ENCODE measurements at places on chromosomes 2 and 18.

- DNase-seq, result no peak
Measured at GRCh38 chr2:62287282-62287681, 91.4 kb downstream of the B3GNT2 start.

DNA sequence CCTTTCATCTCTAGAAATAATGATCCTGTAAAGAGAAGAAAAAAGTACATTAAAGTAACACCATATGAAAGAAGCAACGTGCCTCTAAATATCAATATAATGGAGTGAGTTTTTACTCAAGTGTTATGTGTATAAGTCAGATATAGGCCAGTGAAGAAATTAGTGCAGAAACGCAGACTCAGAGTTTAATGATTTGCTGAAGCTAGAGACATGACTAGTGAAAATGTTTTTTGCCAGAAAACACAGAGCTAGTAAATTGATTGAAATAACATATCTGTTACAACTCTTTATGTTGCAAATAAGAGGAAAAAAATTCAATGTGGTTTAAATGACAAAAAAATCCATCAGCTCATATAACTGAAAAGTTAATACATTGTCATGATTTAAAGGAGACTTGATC, 217.2 kb upstream of the NXPH2 start:
- DNase-seq, result no peak

GRCh38 chr18:80009661-80010550, 21.5 kb upstream of the TXNL4A start:
- peak; percentile 92 for DNase-seq

- no peak for DNase-seq
Measured at GRCh38 chr2:240877460-240878340, 9.1 kb downstream of the AGXT start.

GRCh38 chr2:17323697-17324096, 194.5 kb downstream of the RAD51AP2 start:
- DNase-seq, result no peak

GRCh38 chr2:224038049-224038829, 847 bp downstream of the SERPINE2 start:
- DNase-seq, result no peak

GRCh38 chr2:97675430-97676113, 6.1 kb downstream of the C2orf92 start:
- DNase-seq, result no peak

- no peak for DNase-seq
Measured at GRCh38 chr2:26080356-26080755, 46.5 kb downstream of the RAB10 start.

DNA sequence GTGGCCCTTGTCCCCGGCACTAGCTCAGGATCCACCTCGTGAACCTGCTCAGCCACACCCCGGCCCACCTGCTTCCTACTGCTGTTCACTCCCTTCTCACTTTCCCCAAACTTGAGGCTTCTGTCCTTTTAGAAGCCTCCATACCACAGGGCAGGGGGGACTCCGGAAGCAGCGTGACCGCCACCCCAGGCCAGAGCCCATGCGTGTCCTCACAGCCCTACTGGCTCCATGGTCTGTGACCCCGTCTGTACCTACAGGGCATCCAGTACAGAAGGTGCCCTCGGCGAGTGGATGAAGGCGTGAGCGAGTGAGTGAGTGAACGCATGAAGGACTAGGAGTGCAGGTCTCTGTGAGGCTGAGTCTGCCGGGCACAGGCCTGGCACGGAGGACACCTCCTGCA, 253.2 kb downstream of the TWIST2 start:
- no peak for DNase-seq

GRCh38 chr2:30894498-30895119, 87.4 kb upstream of the CAPN13 start:
- no peak for DNase-seq

- no peak for DNase-seq
Measured at GRCh38 chr2:29270701-29271121, 155.5 kb downstream of the CLIP4 start.

DNA sequence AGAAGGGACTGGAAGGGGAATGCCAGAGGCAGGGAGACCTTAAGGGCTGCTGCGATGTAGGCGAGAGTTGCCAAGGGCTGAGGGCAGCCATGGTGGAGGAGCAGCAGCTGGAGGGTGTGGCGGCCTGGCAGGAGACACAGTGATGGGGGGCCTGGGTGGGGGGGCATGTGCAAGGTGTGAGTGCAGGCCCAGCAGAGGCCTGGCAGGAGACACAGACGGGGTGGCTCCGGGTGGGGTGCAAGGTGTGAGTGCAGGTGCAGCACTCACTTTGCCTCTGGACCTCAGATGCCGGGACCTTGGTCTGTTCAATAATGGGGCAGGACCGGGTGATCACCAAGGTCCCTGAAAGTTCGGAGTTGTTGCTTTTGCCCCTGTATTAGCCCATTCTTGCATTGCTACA, 76.2 kb upstream of the ODC1 start:
- peak; percentile 41 for DNase-seq

GRCh38 chr18:38241216-38241615, 675.6 kb upstream of the CELF4 start:
- no peak for DNase-seq

DNA sequence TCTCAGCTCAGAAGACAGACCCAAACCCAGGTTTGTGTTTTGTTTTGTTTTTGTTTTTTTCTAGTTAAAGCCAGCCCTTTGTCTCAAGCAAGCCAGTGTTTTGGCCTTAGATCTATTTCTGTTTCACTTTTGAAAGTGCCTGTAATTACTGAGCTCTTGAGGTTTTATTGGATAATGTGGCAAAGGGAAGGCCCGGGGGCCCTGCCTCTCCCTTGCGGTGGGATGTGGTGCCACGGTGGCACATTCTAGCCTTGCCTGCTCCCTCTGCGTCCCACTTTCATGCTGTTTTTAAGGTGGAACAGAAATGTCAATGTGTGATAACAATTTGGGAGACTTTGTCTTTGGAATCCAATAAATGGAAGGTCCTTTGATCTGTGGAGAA, 2.5 kb downstream of the HPCAL1 start:
- no peak for DNase-seq

- no peak for DNase-seq
Measured at GRCh38 chr2:18456026-18456425, 104.4 kb downstream of the RDH14 start.

- DNase-seq, result no peak
Measured at GRCh38 chr18:35110059-35110458, 68.8 kb downstream of the MAPRE2 start.

DNA sequence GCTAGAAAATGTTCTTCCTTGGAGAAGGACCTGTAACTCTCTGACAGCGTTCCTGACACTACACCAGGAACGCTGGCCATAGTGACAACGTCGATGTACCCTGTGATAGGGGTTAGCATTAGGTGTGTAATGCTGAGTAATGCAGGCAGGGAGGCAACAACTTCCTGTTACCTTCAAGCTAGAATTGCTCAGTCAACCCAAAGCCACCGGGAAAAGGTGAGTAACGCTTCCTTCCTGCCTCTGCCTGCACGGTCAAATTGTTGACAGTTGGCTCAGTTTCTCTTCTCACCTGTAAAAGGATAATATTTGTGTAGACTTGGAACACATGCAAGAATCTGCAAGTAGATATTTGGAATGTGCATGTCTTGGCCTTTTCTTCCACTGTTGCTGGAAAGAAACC, 12.7 kb downstream of the FAM110C start:
- no peak for DNase-seq

- DNase-seq, result no peak
Measured at GRCh38 chr2:206531996-206532543, 88.7 kb downstream of the ADAM23 start.

- no peak for DNase-seq
Measured at GRCh38 chr2:226732478-226733188, 67.0 kb downstream of the IRS1 start.

DNA sequence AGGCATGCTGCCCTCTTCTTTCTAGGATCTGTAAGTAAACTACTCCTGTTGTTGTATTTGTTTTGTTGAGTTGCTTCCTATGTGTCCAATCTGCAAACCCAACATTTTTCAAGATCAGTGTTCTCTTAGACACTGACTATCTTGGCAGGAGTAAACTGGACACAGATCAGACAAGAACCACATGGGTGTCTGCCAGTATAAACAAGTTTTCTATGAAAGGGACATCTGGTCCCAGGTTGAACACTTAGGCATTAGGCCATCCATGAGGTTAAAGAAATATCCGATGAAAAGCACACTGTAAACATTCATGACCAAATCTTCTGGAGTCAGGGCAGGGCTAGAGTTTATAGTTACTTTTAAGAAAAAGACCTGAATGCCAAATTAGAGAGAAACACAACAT, 441.8 kb downstream of the NYAP2 start:
- DNase-seq, result no peak

GRCh38 chr2:178233428-178233827, 39.1 kb downstream of the OSBPL6 start:
- no peak for DNase-seq

DNA sequence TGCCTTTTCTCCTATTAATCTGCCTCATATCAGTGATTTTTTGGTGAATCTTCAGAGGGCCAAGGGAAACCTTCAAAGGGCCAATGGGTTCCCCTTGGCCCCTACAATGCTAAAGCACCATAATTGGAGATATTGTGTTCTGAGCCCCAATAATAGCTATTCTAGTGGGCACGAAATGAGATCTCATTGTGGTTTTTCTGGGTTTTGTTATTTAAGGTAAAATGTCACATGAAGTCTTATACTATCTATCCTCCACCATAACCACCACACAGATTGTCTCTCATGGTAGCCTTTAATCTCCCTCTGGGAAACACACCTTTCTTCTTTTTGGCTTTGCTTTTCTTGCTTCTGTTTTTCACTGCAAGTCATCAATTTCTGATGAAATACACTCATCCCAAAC, 152.8 kb downstream of the B3GNT2 start:
- no peak for DNase-seq

All from tibial artery (tissue), 4 donors.